Stimulated activated CD4-positive, alpha-beta T cell treated with anti-CD3 and anti-CD28 coated beads, Interleukin-2, amount 100 ng/mL, for 24 hours (primary cell): ENCODE measurements at places on chromosomes 1 and 21.

DNA sequence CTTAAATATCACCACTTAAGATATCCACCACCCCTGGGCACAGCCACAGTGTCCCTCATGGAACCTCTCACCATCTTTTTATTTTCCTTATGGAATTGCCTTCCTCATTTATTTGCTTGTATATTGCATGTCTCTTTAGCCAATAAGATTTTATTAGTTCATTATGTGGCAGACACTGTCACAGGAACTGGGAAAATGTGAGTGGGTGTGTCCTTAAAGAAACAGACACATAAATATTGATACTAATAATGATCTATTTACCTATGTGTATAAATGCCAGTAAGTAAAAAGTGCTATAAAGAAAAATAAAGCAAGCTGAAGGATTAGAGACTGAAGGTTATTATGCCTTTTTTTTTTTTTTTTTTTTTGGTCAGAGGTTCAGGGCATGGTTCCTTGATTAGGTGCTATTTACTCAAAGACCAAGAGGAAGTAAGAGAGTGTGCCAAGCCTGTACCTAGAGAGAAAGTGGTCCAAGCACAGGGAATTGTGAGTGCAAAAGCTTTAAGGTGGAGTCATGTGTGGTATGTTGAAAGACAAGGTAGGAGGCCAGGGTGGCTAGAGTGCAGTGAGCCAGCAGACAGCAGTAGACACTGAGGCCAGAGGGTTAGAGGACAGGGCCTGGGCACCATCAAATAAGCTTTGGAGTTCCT lies 589.0 kb downstream of the USP25 start:
- no peak for DNase-seq

DNA sequence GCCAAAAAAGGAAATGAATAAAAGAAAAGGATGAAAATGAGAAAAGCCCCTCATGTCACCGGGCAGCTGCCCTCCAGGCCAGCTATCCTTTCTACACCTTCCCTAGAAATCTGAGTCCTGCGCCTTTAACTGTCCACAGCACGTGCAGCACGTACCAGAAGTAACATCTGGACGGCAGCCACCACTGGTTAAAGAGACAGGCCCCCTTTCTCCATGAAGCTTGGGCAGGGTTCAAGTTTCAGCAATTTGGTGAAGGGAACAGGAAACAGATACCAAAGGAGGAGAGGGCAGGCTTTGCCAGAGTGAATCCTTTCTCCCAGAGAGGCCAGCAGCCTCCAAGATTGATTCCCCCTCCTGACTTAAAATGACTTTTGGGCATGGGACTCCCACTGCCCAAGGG lies 3.6 kb upstream of the KIAA2013 start:
- no peak for DNase-seq

GRCh38 chr1:70672442-70672888 lies 261.4 kb downstream of the CTH start:
- DNase-seq: no peak

DNA sequence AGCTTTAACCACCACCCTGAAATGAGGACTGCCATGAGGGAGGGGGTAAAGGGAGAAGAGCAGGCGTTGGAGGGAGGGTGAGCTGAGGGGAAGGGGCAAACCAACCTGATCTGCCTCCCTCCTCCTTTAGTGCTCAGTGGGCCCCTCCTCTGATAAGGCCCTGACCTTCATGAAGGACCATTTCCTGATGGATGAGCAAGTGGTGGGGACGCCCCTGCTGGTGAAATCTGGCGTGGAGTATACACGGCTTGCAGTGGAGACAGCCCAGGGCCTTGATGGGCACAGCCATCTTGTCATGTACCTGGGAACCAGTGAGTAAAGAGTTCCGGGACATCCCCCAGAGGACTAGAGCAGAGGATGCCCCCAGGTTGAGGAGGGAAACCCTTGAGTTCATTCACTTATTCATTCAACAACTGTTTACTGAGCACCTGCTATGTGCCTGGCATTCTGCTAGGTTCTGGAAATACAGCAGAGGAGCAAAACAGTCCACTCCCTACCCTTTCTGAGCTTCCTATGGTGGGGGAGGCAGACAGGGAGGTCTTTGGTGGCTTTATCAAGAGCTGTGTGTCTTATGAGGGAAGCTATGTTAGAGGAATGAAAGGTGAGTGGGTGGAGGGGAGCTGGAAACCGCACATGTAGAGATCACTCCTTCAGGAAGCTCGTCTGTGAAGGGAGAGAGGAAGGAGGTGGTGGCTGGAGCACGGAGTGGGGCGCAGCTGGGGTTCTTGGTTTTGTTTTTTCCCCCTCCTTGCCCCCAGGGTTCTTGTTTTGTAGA lies 19.5 kb downstream of the SEMA4A start:
- no peak for DNase-seq

- no peak for DNase-seq
Observed at GRCh38 chr21:20875742-20876141, 122.5 kb upstream of the NCAM2 start.

DNA sequence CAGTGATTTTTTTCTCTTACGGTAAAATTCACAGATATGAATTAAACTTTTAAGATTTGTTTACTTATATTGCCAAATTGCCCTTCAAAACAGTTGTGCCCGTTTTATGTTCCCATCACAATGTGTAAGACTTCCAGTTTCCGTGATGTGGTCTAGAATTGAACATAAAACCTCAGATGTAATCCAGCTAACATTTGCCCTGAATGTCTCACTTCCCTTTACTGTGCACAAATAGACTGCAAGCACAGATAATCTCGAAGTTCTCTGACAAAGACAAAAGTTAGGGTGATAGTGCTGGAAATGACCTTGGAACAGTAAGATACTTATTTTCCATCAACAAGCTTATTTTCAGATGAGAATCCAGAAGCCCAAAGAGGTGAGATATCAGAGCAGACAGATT lies 177.5 kb downstream of the ZZZ3 start:
- no peak for DNase-seq

DNA sequence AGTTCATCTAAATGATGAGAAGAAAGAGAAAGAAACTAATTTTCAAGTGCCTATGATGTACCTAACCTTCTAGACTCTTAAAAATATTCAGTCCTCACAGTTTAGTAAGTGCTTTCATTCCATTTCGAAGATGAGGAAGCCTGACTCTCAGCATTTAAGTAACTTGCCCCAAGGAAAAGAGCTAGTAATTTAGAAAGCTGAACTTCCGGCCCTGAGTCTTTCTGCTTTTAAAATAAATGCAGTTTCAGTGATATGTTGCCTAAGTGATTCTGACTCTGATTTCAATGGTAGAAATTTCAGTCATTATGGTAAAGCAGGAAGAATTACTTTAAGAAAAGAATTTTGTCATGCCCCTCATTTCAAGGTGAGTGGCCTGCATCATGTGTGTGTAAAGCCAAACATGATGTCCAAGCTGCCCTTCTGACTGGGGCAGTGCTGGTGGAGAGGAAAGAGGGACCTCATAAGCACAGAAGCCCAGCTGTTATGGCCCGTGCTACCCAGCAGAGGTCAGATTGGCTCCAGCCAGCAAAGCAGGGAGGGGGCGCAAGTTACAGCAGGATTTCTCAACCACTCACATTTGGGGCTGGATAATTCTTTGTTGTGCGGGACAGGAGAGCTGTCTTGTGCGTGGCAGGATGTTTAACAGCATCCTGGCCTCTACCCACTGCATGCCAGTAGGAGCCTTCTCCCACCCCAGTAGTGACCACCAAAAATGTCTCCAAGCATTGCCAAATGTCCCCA lies 10.7 kb downstream of the ATP1A4 start:
- DNase-seq: no peak

GRCh38 chr21:42406201-42406621 lies 2.5 kb downstream of the UBASH3A start:
- DNase-seq: peak; percentile 63

GRCh38 chr1:40944326-40944725 lies 35.2 kb upstream of the CTPS1 start:
- DNase-seq: no peak
